Transverse colon (tissue), 4 donors: ENCODE measurements at places on chromosomes 5 and 9. TPM values are rescaled to one million over a fixed set of nuclear protein-coding genes. Genes with fewer than 3 reads are reported as not detected.

Gene PTTG1
- total RNA-seq = 41.1 TPM

DNA sequence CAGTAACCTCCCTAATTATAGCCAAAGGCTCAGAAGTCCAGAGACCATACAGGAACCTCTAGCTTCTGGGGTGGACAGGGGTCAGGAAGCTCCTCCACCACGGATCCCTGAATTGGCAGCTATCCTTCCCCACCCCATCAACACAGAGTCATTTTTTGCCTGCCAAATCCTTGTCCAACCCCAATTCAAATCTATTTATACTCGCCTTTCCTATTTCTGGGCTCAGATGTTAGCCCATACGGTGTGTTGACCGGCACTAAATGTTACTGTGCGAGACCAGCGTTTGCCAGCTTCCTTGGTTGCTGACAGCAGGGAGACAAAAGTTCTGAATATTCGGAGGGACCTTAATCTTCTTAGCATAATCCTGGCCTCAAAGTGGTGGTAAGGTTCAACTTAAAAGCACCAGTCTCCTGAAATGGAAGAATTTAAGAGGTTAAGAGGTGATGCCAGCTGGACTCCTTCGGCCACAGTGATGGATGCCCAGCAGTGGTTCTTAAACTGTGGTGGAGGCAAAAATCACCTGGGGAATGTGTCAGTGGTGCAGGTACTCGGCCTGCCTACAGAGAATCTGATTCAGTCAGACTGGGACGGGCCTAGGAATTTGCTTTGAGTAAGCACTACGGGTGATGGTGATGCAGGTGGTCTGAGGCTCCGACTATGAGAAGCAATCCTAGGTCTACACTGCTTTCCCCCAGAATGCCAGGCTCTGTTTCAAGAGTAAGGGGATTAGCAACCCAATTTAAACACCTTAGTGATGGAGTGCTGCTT lies 204.8 kb upstream of the MEF2C start:
- H3K4me3 ChIP-seq = no peak overlapping the region
- no peaks in the 10 kb centered on the region for H3K27me3 ChIP-seq
- DNase-seq = no peak
- H3K4me1 ChIP-seq = no peaks in the 10 kb centered on the region

DNA sequence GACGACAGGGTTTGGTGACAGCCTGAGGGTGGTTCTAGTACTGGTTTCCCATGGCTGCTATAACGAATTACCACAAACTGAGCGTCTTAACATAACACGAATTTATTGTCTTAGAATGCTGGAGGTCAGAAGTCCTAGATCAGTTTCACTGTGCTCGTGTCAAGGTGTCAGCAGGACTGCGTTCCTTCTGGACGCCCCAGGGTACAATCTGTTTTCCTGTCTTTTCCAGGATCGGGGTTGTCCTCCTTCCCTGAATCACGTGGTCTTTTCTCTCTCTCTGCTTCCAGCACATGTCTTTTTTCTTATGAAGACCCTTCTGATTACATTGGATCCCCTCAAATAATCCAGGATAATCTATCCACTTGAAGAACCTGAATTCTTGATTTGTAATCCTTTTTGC lies 291.7 kb upstream of the PANK3 start:
- no peak overlapping the region for H3K27ac ChIP-seq
- no peaks in the 10 kb centered on the region for H3K36me3 ChIP-seq
- H3K27me3 ChIP-seq = no peaks in the 10 kb centered on the region
- no peaks in the 10 kb centered on the region for H3K4me1 ChIP-seq
- DNase-seq = no peak
- no peak overlapping the region for H3K4me3 ChIP-seq

GRCh38 chr9:91682806-91683205 lies 259.2 kb upstream of the NFIL3 start:
- H3K36me3 ChIP-seq = no peaks in the 10 kb centered on the region
- peaks cover 1% of the 10 kb centered on the region for H3K27me3 ChIP-seq
- H3K27ac ChIP-seq = no peak overlapping the region
- no peak for DNase-seq

- no peak overlapping the region for H3K4me3 ChIP-seq
- no peak overlapping the region for H3K27ac ChIP-seq
- H3K27me3 ChIP-seq = no peaks in the 10 kb centered on the region
- no peak for DNase-seq
- H3K4me1 ChIP-seq = no peaks in the 10 kb centered on the region
- H3K36me3 ChIP-seq = no peaks in the 10 kb centered on the region
These were observed 384.3 kb downstream of the YTHDC2 start for GRCh38 chr5:113897748-113898147.
